ENCODE measurements at places on chromosomes 5 and 9.
A peak's percentile ranks its signal among the peaks of the same experiment; 100 is the strongest.

GRCh38 chr5:72188166-72188565, 80.9 kb downstream of the MAP1B start:
- DNase-seq: no peak

GRCh38 chr5:180143656-180144364, 65.2 kb downstream of the RASGEF1C start:
- no peak for DNase-seq

DNA sequence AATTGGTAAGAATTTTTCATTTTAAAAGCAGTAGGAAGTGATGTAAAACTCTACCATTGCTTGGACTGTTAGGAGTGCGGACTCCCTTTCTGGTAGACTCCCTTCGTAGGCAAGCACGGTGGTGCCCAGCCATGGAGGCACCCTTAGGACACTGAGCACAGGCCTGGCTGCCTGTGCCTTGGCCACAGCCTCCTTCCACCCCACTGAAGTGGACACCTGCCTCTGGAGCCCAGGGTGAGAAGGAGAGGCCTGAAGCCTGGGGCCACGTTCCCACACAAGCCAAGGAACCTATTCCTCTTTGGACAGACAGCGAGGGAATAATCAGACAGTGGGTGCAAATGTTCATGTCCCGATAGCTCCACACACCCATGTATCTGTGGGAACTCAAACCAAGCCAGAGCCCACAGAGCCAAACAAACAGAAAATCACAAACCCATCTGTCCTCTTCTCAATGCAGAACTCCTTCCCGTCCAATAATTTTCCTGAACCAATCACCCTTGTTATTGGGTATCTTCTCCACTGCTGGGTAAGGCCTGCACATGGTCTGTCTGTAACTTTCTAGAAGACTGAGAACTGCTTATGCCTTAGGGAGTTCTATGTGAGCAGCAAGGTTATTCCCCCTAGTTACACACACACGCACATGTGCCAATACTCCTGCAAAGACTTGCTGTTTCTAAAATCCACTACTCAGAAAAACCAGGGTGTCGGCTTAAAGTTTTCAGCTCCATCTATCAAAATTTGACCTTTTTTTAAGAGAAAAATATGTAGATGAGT, 45.2 kb downstream of the UBE2QL1 start:
- DNase-seq: no peak

DNA sequence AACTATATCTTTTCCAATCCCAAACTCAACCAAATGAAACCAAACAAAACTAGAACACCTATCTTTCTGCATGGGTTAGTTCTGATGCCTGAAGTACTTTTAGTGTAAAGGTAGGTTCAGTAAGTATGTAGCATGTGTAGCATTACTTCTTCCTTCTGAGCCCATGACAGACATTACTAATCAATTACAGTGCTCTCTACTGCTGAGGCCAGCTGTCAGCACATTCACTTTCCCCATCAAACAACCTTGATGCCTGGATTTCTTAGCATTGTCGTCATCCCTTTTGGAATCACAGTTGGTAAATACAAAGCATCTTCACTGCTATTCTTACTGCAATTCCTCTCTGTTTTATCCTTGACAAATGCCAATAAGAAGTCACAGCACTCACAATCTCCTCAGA, 103.2 kb downstream of the PTTG1 start:
- no peak for DNase-seq

GRCh38 chr9:120697448-120697847, 16.8 kb downstream of the MEGF9 start:
- no peak for DNase-seq

GRCh38 chr5:147748590-147748989, 33.9 kb downstream of the JAKMIP2 start:
- DNase-seq: no peak

DNA sequence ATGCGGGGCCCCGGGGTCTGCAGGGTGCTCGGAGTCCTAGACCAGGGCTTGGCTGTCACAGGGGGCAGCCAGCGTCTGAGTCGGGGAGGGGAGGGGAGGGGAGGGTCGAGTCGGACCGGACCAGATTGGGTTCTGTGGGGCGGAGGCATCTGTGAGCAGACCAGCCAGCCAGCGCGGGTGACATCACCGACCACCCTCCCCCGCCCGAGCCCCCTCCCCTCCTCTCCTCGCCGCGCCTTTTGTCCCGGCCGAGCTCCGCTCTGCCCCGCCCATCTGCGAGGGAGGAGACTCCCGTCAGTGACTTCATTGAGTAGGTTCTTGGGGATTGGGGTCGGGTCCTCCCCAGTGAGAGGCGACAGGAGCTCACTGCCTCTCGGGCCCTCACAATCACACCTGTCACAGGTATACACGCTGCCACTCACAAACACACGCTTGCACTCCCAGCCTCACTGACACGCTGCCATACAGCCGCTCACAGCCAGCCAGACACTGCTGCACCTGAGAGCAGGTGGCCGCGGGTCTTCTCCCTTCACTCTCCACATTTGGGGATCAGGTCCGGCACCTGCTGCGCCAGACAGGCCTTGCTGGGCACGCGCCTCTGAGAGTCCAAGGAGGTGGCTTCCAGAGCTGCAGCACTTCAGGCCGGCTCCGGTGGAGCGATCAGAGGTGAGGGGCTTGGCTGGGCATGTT, 546 bp downstream of the DNAJB5 start:
- DNase-seq: peak; percentile 68

All from HEK293T (cell line).